Mucosa of descending colon (tissue), 3 donors: ENCODE measurements at places on chromosomes 2 and 18.
A peak's percentile ranks its signal among the peaks of the same experiment; 100 is the strongest.

DNA sequence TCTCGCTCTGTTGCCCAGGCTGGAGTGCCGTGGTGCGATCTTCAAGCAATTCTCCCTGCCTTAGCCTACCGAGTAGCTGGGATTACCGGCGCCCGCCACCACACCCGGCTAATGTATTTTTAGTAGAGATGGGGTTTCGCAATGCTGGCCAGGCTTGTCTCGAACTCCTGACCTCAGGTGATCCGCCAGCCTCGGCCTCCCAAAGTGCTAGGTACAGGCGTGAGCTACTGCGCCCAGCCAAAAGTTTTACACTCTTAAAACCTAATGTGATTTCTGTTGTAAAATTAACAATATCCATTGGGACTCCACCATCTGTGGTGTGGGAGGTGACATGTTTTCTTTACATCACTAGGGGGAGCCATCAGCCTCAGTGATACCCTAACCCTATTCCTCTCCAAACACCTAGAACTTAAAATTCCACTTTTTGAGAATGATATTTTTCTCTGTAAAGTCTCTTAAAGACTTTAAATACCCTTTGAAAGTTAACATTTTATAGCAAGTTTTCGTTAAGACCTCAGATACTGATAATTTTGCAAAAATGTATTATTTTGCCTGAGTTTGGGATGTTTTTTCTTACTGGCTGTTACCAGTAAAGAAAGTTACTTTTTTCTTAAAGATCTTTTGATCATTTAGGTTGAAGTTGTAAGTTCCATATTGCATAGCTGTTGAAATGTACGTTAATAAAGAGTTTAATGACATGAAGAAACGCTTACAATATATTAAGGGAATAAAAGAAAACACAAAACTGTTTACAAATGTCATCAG lies 11.6 kb upstream of the EIF2AK2 start:
- DNase-seq = peak; percentile 31

- DNase-seq = no peak
These were observed 11.5 kb upstream of the LAPTM4A start for GRCh38 chr2:20062615-20063545.

- DNase-seq = no peak
These were observed 41.1 kb downstream of the SOWAHC start for GRCh38 chr2:109655287-109655686.

- no peak for DNase-seq
These were observed 32.9 kb downstream of the DGKD start for GRCh38 chr2:233387225-233387624.

- DNase-seq = no peak
These were observed 423.2 kb downstream of the TGIF1 start for GRCh38 chr18:3873211-3873610.

GRCh38 chr2:184549153-184549552 lies 49.2 kb upstream of the ZNF804A start:
- DNase-seq = no peak

GRCh38 chr2:169162613-169163012 lies 93.2 kb downstream of the DHRS9 start:
- no peak for DNase-seq

GRCh38 chr2:216017365-216017764 lies 4.0 kb upstream of the MREG start:
- DNase-seq = no peak

DNA sequence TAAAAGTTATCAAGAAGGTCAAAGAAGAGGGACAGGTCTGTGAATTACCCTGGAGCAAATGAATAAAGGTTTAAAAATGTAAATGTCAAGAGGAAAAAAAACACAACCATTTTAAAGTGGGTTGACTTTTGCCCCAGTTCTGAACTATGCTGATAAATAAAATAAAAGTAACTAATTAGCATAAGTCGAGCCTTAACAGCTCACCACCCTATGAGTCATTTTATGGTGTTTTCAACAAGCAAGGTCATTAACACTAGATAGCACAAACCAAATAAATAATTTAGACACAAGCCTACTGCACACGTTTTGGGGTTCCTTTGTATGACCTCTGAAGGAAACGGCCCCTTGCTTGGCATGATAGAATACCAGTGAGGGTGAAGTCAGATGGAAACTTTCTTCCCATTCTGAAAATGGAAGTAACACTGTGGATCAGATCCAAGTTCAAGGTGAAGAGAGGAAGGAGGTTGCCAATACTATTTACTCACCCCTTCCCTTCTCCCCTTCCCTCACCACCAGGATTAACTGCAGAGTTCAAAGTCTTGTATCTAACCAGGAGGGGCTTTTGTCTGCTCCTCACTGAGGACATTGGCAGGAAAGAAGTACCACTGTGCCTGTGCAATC lies 380.0 kb upstream of the ACVR2A start:
- no peak for DNase-seq

DNA sequence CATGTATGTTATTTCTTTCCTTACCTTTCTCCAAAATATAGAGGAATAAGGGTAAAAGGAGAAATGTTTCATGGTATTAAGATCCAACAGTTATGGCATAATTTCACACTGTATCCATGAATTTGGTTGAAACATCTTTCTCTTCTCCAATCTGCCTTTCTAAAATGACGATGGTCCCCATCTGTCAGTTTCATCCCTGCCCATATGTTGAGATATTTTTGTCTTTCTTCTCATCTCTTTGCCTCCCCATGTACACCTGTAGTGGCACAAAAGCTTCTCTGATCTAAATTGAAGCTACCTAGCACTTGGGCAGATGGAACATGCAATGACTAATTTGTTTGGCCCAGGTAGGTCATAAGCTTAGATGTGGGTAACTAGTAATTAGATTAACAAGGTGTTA lies 90.7 kb upstream of the LRRTM1 start:
- DNase-seq = no peak

- no peak for DNase-seq
These were observed 1858.7 kb upstream of the CELF4 start for GRCh38 chr18:39424261-39424660.

DNA sequence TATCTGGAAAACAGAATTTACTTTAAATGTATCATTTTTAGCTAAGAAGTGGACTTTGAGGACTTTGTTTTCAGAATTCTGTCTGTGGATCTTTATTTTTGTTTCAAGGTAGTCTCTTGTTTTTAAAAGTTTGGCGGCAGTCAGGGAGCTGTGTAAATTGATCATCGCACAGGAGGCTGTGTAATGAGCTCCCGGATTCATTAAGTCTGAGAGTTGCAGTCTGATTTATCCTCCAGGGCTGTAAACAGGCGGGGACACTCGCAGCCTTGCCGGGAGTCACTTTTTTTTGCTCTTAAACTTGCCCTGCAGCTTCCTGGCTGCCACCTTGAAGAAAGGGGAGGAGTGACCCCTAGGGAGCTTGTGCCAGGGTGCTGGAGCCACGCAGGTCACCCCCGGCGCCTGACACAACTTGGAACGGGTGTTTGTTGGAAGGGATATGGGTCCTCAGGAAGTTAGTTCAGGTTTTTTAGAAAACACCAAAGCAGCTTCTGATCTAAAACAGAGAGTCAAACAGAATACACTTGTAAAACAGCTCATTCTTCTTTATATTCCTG lies 76.2 kb downstream of the DCDC2C start:
- DNase-seq = no peak

DNA sequence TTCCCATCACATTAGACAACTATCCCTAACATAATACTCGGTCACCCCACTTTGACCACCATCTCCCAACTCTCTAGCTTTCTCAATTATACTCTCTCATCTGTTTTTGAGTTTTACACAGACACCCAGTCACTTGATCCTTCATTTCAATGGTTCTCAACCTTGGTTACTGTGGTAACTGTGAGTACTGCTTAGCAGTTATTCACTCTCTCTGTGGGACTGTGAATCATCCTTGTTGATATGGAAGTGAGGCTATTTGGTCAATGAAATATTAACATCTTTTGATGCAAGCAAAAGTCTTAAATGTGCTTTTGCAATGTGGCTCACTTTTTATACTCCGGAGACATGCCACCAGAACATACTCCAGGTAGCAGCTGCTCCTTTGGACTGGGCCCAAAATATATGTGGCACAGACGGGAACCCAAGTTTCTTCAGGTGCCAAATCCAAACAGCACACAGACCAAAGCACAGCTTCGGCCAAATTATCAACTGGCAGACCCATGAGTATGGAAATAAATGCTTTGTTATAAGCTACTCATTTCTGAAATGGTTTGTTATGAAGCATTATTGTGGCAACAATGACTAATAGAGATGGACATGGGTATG lies 75.0 kb upstream of the SLC25A52 start:
- DNase-seq = no peak

DNA sequence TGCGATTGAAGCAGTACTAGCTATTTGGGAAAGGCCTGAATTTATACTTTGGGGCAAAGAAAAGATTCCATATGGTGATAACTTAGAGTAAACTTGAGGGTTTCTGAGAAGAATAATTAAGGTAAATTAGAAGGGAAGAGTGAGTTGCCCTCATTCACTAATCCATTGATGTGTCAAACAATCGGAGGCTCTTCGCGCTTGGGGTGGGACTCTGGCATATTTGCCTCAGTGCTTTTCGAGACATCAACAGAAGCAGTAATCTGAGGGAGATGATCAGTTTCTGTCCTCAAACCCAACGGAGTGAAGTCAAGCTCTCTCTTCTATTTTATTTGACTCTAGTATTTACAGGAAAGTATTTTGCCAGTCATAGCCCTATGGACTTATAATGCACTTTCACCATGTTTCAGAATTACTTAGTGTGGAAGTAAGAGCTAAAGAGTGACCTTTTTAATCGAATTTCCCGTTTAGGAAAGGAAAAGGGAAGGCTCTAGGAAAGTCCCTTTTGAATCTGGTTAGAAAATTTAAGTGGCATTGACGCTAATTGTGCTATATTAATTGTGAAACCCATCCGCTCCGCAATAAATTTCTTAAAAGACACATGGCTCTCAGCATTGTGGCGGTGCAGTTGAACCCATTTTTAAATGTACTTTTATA lies 1.3 kb downstream of the RAB10 start:
- DNase-seq = no peak

GRCh38 chr2:86249579-86250391 lies 50.5 kb downstream of the MRPL35 start:
- DNase-seq = peak; percentile 63

DNA sequence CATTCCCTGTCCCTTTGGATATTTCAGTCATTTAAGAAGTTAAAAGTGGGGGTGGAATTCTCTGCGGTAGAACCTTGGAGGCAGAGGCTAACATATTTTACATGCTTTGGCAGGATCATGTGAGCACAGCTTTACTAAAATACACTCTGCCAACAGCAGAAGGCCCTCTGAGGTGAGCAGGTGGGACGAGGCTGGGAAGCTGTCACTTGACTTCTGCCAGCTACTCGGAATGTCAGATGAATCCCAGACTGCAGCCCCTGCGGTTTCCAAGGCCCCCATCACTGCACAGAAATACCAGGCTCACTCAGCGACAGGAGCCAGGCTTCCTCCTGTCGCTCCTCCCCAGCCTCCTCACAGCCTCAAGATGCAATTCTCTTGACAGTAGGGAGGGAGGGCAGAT lies 220.9 kb upstream of the REV1 start:
- no peak for DNase-seq

DNA sequence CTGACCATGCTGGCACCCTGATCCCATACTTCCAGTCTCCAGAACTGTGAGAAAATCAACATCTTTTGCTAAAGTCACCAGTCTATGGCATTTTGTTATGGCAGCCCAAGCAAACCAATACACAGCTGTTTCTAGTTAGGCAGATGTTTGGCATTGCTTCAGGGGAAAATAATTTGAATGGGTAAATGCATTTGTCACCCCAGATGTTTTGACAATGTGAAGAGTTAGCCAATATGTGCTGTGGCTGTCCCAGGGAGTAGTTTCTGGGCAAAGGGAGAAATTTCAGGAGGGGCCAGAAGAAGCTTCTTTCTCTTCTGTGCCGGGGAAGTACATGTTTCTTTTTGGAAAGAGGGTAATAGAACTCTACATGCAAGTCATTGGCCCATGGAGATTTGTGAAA lies 619.0 kb downstream of the SLC4A3 start:
- DNase-seq = no peak

- DNase-seq = no peak
These were observed 14.3 kb upstream of the SCN2A start for GRCh38 chr2:165224941-165225340.

- no peak for DNase-seq
These were observed 1561.5 kb upstream of the ZEB2 start for GRCh38 chr2:146081459-146081858.

DNA sequence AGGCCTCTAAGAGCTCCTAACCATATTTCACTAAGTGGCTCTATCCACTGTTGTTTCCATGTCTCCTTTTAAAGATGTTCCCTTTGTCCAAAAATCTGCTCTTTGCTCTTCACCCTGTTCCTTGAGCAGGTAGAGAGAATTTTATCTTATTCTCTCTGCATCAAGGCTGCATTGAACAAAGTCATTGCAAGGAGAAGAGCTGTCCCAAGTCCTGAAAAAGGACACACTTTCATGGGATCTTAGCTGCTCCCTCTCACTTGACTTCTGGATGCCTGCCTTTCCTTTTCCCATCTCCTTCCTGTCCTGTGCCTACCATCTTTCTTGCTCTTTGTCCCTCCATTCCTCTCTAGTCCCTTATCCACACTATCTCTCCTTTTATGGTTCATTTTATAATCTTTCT lies 235.2 kb upstream of the THSD7B start:
- no peak for DNase-seq

- no peak for DNase-seq
These were observed 2.5 kb upstream of the ADRA2B start for GRCh38 chr2:96118698-96119388.

GRCh38 chr2:157318884-157319283 lies 6.7 kb downstream of the ERMN start:
- no peak for DNase-seq

DNA sequence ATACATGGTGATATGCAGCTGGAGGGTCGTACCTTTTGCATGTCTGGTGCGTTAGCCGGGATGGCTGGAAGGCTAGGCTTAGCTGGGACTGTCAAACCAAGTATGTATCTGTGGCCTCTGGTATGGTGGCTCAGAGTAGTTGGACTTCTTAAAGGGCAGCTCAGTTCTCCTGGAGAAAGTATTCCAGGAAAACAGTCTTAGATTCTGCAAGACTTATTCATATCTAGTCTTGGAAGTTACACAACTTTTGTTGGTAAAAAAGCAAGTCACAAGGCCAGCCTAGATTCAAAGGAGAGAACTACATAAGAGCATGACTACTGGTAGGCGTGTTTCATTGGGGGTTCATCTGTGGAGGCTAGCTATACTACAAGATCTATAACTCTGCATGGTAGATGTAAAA lies 45.5 kb downstream of the EML4 start:
- no peak for DNase-seq

- no peak for DNase-seq
These were observed 15.3 kb downstream of the FHL2 start for GRCh38 chr2:105383432-105384166.

GRCh38 chr2:193549661-193550060 lies 1354.9 kb upstream of the TMEFF2 start:
- no peak for DNase-seq

- no peak for DNase-seq
These were observed 239.8 kb downstream of the FHOD3 start for GRCh38 chr18:36537289-36537688.

- no peak for DNase-seq
These were observed 16.6 kb downstream of the KLHL29 start for GRCh38 chr2:23401427-23402204.

DNA sequence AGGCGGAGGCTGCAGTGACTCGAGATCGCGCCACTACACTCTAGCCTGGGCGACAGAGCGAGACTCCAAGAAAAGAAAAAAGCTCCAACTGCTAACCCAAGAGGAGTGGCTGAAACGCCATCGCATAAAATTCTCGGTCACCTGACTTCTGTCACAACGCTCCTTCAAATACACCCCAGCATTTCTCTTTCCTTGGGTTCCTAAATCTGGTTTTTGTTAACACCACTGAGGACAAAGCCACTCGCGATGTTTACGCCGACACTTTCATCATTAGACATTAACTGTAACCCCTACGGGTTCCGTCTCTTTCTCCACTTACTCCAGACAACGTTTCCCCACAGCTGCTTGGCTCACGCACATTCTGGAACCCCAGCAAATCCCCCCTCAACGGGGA lies 679 bp downstream of the CLK1 start:
- DNase-seq = no peak
